Erythroblast (primary cell): ENCODE measurements at places on chromosomes 1 and 21.

GRCh38 chr1:185260611-185261010 lies 56.4 kb downstream of the IVNS1ABP start:
- no peak for DNase-seq

DNA sequence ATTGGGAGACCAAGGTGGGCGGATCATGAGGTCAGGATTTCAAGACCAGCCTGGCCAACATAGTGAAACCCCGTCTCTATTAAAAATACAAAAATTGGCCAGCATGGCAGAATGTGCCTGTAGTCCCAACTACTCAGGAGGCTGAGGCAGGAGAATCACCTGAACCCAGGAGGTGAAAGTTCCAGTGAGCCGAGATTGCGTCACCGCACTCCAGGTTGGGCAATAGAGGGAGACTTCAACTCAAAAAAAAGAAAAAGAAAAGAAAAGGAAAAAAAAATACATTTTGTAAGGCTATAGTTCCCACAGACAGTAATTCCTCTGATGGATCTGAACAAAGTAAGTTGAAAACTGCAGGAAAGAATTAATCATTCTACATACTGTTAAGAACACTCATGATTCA lies 48.1 kb upstream of the CD46 start:
- no peak for DNase-seq

- DNase-seq, result no peak
These were observed 86.4 kb upstream of the RUNX1 start for GRCh38 chr21:35135481-35135880.

GRCh38 chr1:93739472-93739871 lies 57.8 kb upstream of the BCAR3 start:
- DNase-seq, result no peak

DNA sequence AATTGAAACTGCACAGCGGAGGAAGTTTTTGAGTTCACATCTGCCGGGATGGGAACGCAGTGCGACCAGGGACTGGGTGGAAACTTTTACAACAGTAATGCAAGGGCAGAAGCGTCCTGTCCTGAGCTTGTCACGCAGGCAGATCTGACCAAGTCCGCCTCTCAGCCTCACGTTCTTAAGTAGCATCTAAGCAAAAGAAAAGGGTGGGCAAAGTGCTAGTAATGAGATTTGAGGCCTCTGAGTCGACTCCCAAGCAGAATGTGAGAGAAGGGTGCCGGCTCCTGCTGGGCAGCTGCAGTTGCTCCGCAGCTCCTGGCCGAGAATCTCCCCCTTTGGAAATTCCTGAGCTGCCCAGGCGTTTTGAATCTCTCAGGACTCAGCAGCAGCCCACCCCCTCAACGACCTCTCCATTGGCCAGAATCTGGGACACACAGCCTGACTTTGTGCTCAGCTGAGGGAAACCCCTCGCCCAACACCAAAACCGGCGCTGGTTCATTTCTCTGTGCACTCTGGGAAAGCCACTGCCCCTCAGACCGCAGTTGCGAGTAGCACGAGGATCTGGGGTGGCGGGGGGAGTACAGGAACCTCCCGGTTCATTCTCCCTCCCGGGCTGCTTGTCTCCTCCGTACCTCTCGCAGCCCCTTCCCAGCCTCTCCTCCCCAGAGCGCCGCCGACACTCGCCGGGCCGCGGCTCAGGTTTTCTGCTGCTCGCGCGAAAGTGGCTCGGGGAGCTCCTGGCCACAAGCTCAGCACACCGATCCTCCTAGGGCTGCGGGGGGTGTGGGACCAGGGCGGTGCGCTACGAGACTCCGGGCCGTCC lies 913 bp upstream of the S1PR1 start:
- peak; percentile 16 for DNase-seq

GRCh38 chr1:215076322-215076721 lies 6.2 kb upstream of the KCNK2 start:
- DNase-seq, result peak; percentile 25

- DNase-seq, result no peak
These were observed 2.3 kb downstream of the KCNC4 start for GRCh38 chr1:110212169-110213142.

DNA sequence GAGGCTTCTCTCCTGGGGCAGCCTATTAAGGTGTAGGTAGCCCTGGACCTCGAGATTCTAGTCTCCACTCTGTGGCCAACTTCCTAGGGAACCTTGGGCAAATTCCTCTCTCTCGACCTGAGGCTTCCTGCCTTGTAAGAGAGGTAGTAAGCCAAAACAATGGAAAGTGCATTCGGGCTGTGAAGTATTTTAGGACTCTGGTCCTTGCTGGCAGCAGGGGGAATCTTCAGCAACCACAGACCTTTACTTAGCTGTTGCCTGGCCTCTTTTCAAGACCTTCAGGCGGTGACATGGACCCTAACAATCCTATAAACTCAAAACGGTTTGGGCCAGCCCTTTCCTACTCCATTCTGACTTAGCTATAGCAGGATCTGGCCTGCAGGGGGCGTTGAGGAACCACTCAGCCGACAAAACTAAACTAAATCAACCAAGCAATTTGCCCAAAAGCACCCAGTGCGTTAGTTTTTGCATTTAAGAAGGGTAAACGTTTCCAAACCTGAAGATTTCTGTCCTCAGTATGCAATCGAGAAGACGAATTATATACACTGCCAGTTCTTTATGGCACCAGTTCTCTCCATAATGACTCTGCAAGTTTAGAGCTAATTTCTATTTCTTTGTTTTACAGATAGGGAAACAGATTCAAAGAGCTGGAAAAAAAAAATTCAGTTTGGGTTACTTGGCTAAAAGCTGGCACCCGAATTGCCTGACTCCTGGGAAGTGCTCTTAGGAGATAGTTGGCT lies 10.9 kb upstream of the SESN2 start:
- DNase-seq, result peak; percentile 87

GRCh38 chr1:171756856-171757255 lies 15.0 kb upstream of the VAMP4 start:
- peak; percentile 5 for DNase-seq

- DNase-seq, result no peak
These were observed 45.5 kb downstream of the TRABD2B start for GRCh38 chr1:47951545-47952235.

GRCh38 chr1:108152782-108153222 lies 47.3 kb downstream of the SLC25A24 start:
- no peak for DNase-seq

DNA sequence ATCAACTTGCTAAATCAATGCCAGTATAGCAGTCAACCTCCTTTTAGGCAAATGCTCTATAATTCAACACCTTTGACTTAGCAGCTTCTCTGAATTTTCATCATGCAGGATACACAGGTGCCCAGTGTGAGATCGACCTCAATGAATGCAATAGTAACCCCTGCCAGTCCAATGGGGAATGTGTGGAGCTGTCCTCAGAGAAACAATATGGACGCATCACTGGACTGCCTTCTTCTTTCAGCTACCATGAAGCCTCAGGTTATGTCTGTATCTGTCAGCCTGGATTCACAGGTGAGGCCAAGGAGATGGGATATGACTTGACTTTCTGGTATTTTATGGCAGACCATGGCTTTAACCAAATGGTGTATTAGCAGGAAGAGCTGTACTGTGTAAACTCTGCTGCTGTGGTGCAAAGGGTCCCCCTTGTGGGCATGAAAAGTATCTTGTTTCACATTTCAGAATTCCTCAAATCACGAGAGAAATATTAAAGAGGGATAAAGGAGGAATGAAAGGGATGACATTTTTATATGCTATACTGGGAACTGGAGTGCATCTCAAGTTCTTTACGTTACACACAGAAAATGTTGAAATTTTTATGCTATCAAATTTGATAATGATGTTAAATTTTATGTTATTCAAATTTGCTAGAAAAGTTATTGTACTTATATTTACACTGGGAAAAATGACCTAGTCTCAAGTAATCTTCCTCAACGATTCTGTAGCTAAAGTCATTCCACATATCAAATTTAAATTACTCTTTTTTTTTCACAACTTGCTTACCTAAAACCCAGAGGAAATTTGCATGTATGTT lies 88.9 kb downstream of the CRB1 start:
- peak; percentile 36 for DNase-seq

DNA sequence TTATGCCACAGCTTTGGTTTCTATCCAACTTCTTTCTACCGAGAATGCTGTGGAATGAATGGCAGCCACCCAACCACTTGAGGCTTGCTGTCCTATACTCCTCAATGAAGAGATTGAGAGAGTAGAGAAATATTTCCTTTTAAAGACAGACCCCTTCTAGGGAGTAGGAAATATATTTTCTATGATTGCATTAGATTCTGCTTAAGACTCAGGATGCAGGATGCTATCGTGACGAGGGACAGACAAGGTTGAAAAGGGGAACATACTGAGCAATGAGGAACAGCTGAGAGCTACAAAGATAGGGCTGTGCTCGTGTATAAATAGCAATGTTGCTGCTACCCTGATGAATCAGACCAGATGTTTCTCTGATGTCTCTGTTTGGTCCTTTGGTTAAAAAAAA lies 7.1 kb upstream of the RASAL2 start:
- DNase-seq, result no peak

- DNase-seq, result no peak
These were observed 32.8 kb downstream of the GJA4 start for GRCh38 chr1:34825455-34826091.

- peak; percentile 9 for DNase-seq
These were observed 125.3 kb upstream of the CACYBP start for GRCh38 chr1:174874331-174875053.

DNA sequence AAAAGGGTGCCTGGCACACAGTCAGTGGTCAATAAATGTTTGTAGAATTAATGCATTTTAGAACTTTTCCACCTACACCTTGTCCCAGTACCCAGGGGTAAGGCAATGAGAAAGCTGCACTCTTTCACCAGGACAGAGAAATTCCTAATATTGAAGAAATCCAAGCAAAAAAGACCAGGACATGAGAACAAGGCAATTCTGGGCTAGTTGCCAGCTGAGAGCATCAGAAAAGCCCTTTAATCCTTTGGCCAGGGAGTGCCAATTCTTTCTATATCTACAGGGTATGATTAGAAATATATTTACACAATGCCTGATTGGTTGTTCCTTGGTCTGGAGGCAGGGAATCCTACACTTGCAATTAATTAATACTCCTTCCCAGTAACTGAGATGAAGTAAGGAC lies 492.4 kb upstream of the NFIA start:
- no peak for DNase-seq

DNA sequence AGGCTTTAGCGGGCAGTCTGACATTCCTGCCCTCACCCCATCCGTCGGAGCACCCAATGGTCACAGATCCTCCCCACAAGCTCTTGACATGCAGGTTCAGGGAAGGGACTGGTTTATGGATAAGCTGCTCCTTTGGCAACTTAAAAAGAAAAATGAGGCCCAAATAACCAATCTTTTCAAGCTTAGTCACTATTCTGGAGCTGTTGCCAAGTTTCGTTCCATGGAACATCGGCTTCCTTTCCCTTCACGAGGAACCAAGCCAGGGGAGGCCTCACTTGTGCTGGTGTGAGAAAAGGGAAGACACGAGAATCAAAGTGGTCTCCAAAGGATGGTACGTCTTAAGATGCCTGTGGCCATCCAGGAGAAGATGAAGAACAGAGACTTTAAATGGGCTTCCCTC lies 46.1 kb upstream of the LPAR3 start:
- no peak for DNase-seq

GRCh38 chr1:244614113-244614836 lies 38.7 kb upstream of the DESI2 start:
- DNase-seq, result no peak

DNA sequence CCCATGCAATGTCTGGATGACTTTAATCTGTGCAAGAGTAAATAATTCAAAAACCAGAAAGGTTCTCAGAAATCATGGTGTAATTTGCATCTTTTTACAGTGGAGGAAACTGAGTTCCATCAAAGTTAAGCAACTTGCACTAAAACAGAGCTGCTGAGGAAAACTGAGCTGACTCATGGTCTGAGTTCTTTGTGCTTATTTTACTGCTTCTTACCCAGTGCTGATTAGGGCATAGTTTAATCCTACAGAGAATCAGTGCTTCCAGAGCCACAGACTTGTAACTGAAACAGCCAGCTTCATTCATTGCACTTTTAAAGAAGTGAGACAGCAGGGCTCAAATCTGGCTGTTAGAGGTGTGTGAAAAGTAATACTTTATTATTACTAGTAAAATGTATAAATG lies 10.9 kb upstream of the RWDD3 start:
- DNase-seq, result no peak

DNA sequence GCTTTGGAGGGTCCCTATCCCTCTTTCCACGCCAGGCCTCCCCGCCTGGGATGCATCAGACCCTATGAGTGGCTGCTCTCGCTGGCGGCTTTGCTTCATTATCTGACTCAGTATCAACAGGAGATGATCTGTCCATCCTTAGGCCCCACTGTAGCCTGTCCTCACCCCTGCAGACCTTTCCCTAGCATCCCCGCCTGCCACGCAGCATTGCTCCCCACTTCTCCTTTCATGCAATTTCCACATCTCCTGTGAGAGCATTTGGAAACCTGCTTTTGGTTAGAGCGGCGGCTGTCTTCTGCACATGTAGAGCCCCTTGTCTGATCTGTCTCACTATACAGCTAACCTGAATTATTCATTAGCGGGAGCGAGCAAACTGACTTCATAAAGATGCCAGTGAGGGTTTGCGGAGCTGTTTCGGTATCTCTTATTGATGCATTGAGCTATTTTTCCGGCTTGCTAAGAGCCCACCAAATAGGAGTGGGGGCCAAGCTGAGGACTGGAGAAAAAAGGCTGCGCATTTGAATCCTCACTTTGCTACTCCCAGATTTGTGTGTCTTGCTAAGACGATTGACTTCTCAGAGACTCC lies 40.0 kb upstream of the ATP2B4 start:
- no peak for DNase-seq

GRCh38 chr1:56430141-56430839 lies 149.1 kb downstream of the PLPP3 start:
- no peak for DNase-seq

GRCh38 chr1:32736812-32737791 lies 34.5 kb upstream of the SYNC start:
- DNase-seq, result no peak

DNA sequence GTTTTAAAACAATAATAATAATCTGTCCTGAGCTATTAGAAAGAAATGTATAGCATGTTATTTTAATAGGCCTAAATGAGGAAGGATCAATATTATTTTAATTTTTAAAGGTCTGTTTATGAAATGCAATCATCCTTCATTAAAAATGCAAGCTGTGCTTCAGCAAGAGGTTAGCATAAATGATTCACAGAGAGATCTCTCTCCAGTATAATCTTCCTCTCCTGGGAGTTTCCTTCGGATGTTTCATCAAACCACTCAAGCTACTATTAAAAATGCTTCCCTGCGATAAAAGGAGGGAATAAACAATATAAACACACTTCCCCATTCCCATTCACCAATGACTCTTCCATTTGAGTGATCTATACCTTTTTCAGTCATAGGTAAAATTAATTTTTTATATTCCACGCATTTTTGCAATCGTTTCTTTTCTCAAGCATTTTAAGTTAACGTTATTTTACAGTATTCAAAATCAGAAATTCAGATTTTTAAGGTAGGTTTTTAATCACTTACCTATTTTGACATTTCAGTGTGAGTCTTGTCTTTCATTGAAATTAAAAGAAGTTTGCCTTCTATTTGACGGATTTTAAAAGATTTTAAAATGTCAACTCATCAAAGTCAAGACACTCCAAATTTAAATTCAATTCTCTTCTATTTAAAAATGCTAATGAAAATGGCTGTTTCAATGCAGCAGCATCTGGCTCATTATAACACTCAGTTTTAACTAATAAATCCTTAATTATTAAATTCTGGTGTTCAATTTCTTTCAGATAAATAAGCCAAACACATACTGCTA lies 64.3 kb downstream of the RERE start:
- no peak for DNase-seq
